ENCODE measurements at places on chromosomes 7 and 10.

GRCh38 chr10:82294874-82295378 lies 419.9 kb downstream of the NRG3 start:
- no peak for DNase-seq

- no peak for DNase-seq
Observed at GRCh38 chr7:143261901-143262300, 1.3 kb upstream of the GSTK1 start.

- no peak for DNase-seq
Observed at GRCh38 chr7:142636751-142637150, 112.5 kb upstream of the PRSS1 start.

DNA sequence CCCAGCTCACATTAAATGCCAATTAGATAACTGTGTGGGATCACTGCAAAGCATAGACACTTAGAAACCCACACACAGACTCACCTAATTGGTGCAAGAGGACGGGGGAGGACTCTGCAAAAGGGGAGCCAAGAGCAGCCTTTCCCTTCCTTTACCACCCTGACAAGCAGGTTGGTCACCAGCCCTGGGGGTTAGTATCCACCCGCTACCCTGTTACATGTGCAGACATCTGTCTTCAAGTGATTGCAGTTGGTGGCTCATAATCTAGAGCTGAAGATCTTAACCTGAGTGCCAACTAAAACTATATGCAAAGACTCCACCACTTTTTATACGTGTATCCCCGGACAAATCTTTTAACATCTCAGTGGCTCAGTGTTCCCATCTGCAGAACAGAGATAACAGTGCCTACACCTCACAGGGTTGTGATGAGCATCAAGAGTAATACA lies 56.9 kb downstream of the SORBS1 start:
- DNase-seq = no peak

DNA sequence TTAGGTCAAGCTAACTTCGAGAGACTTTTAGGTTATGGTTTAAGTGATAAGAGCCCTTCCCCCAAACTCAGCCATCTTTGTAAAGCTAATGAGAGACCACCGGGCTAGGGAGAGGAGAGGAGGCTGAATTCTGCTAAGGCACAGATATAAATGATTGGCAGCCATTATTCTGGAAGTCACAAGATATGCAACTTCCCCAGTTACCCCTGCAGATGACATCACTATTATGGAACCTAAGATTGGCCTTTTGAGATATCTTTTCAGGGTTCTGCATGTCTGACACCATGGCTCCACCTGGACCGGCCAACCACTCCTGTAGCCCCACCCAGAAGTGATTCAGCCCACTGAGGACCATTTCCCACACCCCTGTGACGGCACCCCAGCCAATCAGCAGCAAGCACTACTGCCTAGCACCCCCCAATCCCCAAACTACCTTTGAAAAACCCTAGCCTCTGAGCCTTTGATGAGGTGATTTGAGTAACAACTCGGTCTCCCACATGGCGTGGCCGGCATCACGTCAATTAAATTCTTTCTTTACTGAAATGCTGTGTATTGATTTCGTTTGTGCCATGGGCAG lies 14.4 kb downstream of the VIPR2 start:
- DNase-seq = no peak

DNA sequence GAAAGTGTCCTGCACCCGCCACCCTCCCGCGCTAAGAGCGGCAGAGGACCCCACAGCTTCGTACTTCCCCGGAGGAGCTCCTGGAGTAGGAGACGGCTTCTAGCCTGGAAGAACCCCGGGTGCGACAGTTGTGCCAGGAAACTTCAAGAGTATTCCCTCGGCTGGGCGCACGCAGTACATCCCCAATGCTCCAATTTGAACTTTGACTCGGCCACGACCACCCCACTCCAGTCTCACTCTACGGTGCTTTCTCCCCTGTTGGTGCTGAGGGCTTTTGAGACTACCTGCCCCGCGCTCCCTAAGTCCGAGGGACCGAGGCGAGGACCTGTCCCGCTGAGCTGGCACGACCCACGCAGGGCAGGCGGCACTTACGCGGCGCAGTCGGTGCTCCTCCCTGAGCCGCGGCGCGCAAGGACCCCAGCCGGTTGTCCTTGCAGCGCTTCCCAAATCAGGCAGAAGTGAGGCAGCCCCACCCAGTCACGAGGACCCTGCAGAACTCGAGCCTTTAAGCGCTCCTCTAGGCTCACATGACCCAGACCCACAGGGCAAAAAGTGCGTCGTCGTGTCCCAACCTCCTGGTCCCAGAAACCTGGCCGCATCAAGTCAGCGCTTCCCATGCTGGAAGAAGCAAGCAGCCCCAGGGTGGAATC lies at the start of gene CPVL:
Gene CPVL, minus strand, starts transcription at position 481 of the 650 bp plus-strand sequence. CDS start 25,476 bp downstream, outside the sequence.
- peak; percentile 70 for DNase-seq

GRCh38 chr7:8260871-8261694 lies 884 bp downstream of the ICA1 start:
- DNase-seq = peak; percentile 67

GRCh38 chr7:157097569-157097968 lies 41.2 kb upstream of the UBE3C start:
- no peak for DNase-seq

- DNase-seq = no peak
Observed at GRCh38 chr10:95605163-95605562, 44.0 kb upstream of the SORBS1 start.

Measured in left ventricle myocardium inferior (tissue), 1 donor.